Activated CD4-positive, alpha-beta T cell treated with anti-CD3 and anti-CD28 coated beads, Interleukin-2, amount 10 ng/mL, durations not matched to agents 7 days and 5 days (primary cell): ENCODE measurements at places on chromosomes 1 and 21.

DNA sequence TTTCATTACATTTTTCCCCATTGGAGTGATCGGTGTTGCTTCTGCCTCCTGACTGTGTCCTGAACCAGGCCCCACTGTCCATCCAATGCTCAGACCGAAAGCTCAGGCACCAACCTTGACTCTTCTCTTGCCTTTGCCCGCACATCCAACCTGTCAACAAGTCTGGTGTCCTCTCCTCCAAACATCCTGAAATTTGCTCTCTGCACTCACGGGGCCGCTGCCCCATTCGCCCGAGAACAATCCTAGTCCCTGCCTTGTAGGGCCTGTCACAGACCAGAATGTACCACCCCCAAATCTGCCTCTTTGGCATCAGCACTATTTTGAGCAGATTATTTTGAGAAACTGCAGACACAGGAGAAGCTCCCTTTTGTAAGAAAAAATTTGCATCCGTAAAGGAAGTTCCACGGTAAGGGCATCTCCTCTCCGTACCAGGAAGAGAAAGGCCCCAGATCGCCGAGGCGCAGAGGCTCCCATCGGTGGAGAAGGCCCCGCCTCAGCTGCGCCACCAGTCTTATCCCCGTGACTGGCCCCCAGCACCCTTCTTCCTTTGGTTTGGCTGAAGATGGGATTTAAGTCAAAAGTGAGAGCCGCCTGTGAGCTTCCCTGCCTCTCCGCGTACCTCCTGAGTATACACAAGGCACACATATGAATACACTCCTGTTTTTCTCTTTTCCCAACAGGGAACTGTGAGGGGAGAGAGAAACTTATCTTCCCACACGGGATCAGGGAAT is 7.1 kb downstream of the MORN1 start:
- DNase-seq, result no peak

GRCh38 chr21:33244082-33244778 is 14.5 kb downstream of the IFNAR2 start:
- no peak for DNase-seq

GRCh38 chr1:233615571-233615970 is 1.7 kb downstream of the KCNK1 start:
- no peak for DNase-seq

- DNase-seq, result no peak
Measured at GRCh38 chr1:102191723-102192122, 195.0 kb upstream of the OLFM3 start.

- no peak for DNase-seq
Measured at GRCh38 chr1:1491601-1492000, 20.0 kb downstream of the ATAD3B start.

DNA sequence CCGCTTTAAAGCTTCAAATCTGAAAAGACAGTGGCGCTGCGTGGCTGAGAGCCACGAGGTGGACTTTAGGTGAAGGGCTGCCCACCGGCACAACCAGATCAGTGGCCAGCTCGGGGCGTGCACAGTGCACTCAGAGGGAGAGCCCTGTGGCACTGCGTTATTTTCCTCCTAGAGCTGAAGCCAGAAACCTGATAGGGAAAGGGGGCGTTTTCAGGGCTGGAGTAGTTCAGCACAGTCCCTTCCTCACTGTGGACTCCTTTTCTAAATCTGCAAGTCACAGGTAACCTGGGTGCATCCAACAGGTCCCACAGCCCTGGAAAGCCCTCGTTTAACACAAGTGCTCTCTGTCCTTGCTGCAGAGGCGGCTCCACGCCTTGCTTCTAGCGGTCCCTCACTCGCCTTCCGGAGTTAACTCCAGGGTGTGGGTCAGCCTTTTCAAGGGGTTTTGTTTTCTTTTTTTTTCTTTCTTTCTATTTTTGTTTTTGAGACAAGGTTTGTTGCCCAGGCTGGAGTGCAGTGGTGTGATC is 81.2 kb downstream of the GALNT2 start:
- no peak for DNase-seq

DNA sequence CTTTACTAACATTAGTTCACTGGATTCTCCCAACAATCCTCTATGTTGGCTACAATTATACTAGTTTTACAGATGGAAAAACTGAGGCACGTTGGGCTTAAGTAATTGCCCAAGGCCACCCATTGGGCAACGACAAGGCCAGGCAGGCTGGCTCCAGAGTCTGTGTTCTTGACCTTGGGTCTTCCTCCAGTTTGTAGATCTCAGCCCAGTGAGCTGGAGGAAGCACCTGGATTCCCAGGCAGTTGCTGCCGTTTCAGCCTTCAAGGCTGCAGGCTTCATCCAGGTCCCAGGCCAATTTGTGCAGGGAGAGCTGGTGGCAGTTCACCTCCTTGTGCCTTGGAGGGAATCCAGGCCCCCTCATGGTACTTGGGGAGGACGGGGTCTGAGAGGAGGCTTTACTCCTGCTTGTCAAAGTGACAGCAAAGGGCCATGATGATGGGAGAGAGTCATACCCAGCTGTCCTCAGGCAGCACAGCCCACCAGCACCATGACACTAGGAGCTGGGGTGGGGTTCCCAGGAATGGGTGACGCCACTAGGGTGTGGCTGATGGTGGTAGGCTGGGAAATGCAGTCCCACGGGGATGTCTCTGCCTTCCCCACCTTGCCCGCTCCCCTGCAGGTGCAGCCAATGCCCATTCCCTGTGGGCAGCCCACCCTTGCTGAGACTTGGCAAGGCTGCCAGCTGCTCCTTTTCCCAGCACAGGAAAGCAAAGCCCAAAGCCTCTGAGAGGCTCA is 27.1 kb downstream of the PKP1 start:
- no peak for DNase-seq
